ENCODE measurements at places on chromosomes 6 and 20. TPM values are rescaled to one million over a fixed set of nuclear protein-coding genes. Genes with fewer than 3 reads are reported as not detected.

The SLC17A1 gene
- not detected for total RNA-seq

The NKX2-2 gene
- not detected for total RNA-seq

The ABRACL gene
- 3.6 TPM for total RNA-seq

The CFB gene
- total RNA-seq, result 18.9 TPM

The LY86 gene
- 8.3 TPM for total RNA-seq

The HRH3 gene
- total RNA-seq, result not detected

The FNDC1 gene
- total RNA-seq, result 8.2 TPM

The EDN1 gene
- 48.8 TPM for total RNA-seq

DNA sequence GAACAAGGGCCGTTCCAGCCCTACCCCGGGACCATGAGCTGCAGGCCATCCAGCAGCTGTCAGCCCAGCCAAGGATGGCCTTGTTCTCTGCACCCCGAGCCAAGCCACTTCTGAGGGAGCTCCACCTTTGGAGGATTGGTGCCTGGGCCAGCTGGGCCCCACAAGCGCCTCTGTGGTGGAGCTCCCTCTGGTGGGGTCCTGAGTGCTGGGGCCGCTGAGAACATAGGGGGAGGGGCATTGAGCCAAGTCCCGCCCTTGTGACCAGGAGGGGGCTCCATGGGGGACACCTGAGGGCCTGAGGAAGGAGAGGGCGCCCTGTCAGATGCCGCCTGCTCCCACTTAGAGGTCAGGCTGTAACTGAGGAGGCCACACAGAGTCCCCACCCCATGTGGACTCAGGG, 43.2 kb downstream of the YTHDF1 start:
- no peaks in the 10 kb centered on the region for H3K4me1 ChIP-seq
- H3K36me3 ChIP-seq, result no peaks in the 10 kb centered on the region
- no peak overlapping the region for H3K4me3 ChIP-seq
- DNase-seq, result no peak

DNA sequence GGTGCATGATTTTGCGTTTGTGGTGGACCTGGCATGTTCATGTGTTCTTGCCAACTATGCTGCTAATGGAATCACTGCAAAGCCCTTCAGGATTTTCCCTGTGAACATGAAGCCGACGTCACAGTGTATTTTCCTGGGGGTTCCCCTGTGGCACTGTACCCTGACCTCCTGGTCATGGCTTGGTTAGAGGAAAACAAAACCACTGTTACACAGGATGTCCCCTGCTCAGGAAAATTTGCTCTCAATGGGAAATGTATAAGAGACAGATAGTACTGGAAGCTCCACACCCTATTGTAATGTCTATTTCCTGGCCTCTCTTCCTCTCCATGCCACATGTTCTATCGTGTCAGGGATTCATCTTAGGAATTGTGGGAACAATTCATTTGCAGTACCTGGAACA, 19.7 kb downstream of the TSHZ2 start:
- H3K4me3 ChIP-seq, result no peak overlapping the region
- H3K27ac ChIP-seq, result peak overlapping the region; percentile 50
- no peak for DNase-seq

DNA sequence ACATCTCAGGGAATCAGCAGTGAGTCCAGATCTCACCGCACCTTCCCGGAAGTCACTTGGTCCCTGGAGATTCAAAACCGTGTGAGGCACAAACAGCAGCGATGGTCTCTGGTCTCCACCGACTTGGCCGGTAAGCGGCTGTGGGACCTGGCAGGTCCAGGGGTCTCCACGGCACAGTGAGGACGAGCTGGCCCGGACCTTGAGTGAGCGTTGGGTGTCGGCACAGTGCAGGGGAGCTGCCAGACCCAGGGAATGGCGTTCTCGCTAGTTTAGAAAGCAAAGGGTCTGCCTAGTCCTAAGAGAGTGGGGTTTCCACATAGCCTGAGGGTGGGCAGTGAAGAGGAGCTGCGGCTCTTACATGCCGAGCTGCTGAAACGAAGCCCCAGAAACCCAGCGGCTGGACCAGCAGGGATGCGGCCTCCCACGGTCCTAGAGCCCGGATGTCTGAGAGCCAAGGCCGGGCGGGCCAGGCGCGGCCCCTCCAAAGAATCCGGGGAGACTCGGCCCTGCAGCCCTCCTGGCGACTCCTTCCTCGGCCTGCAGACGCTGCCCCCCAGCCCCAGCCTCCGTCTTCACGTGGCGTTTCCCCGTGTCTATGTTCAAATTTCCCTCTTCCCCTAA, 185.0 kb downstream of the ERMARD start:
- no peaks in the 10 kb centered on the region for H3K36me3 ChIP-seq
- peaks cover 24% of the 10 kb centered on the region for H3K4me1 ChIP-seq
- peaks cover 16% of the 10 kb centered on the region for H3K27me3 ChIP-seq
- H3K27ac ChIP-seq, result no peak overlapping the region
- no peak for DNase-seq
- H3K4me3 ChIP-seq, result no peak overlapping the region

DNA sequence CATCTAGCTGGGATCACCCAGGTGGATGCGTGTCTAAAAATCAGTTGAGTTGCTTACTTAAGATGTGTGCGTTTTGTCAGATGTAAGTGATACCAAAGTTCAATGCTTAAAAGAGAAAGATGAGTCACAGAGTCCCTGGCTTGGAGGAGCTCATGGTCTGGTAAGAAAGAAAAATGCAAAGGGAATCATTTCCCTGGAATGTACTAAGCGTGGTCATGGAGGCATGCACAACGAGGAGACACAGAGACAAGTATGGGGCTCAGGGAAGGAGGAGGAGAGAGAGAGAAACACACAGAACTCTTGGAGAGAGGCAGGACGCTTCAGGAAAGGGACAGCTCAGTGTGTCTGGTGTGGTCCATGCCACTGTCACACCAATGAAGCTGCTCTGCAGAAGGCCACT, 186.9 kb upstream of the GMDS start:
- H3K27me3 ChIP-seq, result no peaks in the 10 kb centered on the region
- H3K4me1 ChIP-seq, result no peaks in the 10 kb centered on the region
- no peak for DNase-seq
- peaks cover 21% of the 10 kb centered on the region for H3K36me3 ChIP-seq

DNA sequence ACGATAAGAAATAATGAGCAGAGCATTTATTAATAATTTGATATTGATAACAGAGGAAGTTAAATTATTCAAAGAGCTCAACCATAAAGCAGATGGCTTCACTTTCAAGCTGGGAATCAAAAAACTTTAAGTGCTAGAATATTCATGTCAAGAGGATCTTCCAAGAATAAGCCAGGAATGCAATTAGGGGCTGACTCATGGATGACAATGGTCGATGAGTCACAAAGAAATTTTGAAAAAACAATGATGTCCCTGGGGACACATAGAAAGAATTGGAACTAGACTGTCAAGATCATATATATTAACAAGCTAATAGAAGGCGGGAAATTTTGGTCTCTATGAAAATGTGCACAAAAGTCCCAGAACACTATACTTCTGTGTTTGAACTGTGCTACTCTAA, 304.1 kb downstream of the LAMA2 start:
- H3K4me3 ChIP-seq, result no peak overlapping the region
- H3K36me3 ChIP-seq, result no peaks in the 10 kb centered on the region

DNA sequence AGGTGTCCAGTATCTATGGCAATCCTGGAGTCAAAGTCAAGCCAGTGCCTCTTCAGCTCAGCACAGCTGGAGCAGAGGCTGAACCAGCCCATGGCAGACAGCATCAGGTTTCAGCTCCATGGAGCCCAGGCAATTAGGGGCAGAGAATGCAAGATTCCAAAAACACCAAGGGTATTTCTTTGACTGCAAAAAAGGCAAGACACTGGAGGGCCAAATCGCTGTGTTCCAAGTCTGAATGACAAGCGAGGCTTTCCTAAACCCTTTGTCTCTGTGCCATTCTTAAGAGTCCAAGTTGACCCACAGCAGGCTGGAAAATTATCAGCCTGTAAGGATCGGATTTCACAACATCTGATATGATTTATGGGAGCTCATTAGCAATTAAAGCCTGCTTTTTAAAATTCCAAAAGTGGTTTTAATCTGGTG, 49.7 kb upstream of the TGM3 start:
- H3K36me3 ChIP-seq, result no peaks in the 10 kb centered on the region
- no peaks in the 10 kb centered on the region for H3K27me3 ChIP-seq
- H3K4me1 ChIP-seq, result no peaks in the 10 kb centered on the region
- no peak for DNase-seq
- no peak overlapping the region for H3K27ac ChIP-seq

GRCh38 chr6:46909371-46909770, 12.4 kb downstream of the ADGRF5 start:
- no peaks in the 10 kb centered on the region for H3K27me3 ChIP-seq
- H3K4me3 ChIP-seq, result no peak overlapping the region
- no peaks in the 10 kb centered on the region for H3K36me3 ChIP-seq

DNA sequence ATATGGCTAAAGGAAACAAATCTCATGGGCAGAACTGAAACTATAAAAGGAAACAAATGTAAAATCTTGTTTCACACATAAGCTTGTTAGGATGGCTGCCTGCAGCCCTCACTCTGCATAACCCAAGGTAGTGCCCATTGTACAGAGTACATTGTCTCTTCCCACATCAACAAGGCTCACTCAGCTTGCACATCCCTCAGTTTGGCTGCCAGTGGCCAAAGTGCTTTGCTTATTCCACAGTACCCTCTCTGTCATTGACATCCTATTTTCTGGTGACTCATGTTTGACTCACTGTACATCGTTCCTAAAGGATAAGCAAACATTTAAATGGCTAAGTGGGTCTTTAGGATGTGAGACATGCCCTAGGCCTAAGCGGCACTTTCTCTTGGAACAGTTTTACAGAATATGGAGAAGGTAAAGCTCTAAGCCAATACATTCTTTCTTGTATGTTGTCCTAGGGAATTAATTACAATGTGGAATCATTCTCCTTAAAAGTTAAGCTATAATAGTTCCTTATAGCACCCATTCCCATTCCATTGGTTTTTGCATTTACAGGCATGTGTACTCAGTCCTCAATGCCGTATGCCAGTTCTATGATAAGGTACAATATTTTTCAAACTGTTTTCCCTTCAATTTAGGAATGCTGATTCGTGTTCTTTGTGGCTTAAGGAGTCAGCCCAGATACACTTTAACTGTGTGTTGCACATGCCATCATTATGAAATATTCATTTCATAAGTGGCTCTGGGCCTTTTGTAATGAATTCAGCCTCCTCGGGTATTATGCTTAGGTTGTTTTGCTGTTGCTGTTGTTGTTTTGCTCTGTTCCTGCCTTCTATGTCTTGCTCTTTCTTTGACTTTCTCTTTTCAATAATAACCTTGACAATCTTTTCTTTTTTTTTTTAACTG, 5.5 kb downstream of the ANKEF1 start:
- no peak for DNase-seq
- H3K4me3 ChIP-seq, result no peak overlapping the region
- H3K27ac ChIP-seq, result no peak overlapping the region
- H3K4me1 ChIP-seq, result no peaks in the 10 kb centered on the region
- H3K36me3 ChIP-seq, result no peaks in the 10 kb centered on the region
- no peaks in the 10 kb centered on the region for H3K27me3 ChIP-seq

GRCh38 chr20:50220093-50220893, 29.7 kb downstream of the CEBPB start:
- no peak overlapping the region for H3K4me3 ChIP-seq
- peak overlapping the region; percentile 89 for H3K27ac ChIP-seq
- peaks cover 62% of the 10 kb centered on the region for H3K4me1 ChIP-seq
- H3K27me3 ChIP-seq, result no peaks in the 10 kb centered on the region
- no peak for DNase-seq

- no peaks in the 10 kb centered on the region for H3K4me1 ChIP-seq
- DNase-seq, result no peak
- no peaks in the 10 kb centered on the region for H3K36me3 ChIP-seq
- no peak overlapping the region for H3K27ac ChIP-seq
Observed at GRCh38 chr6:73942592-73943186, 246.7 kb downstream of the CD109 start.

- no peak overlapping the region for H3K27ac ChIP-seq
- H3K4me1 ChIP-seq, result no peaks in the 10 kb centered on the region
- DNase-seq, result no peak
Observed at GRCh38 chr6:160899671-160900430, 91.7 kb upstream of the MAP3K4 start.

DNA sequence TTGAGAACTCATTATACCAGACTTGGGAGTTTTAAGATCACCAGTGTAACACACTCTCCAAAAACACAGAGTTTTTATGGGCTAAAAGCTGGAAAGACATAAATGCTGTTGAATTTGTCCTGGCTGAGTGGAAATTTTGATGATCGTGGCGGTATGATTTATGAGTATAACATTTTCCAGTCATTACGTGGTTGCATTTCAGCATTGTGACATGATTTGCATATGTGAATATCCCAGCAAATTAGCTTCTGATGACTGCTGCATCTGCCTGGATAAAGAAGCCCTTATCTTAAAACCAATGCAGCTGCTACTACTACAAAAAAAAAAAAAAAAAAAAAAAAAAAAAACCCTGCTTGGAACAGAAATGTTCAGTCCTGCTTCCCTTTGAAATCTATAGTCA, 850.9 kb downstream of the TFAP2A start:
- H3K27ac ChIP-seq, result no peak overlapping the region
- no peaks in the 10 kb centered on the region for H3K36me3 ChIP-seq
- H3K4me3 ChIP-seq, result no peak overlapping the region
- DNase-seq, result no peak
- no peaks in the 10 kb centered on the region for H3K27me3 ChIP-seq

- H3K36me3 ChIP-seq, result no peaks in the 10 kb centered on the region
- no peaks in the 10 kb centered on the region for H3K4me1 ChIP-seq
- no peak overlapping the region for H3K27ac ChIP-seq
- H3K4me3 ChIP-seq, result no peak overlapping the region
Observed at GRCh38 chr20:60820918-60821317, 431.1 kb upstream of the CDH4 start.

- no peak for DNase-seq
- no peaks in the 10 kb centered on the region for H3K4me1 ChIP-seq
- H3K36me3 ChIP-seq, result no peaks in the 10 kb centered on the region
- H3K27me3 ChIP-seq, result no peaks in the 10 kb centered on the region
- H3K27ac ChIP-seq, result peak overlapping the region; percentile 40
- no peak overlapping the region for H3K4me3 ChIP-seq
Observed at GRCh38 chr6:129748901-129749748, 39.1 kb upstream of the ARHGAP18 start.

GRCh38 chr6:133353061-133353460, 111.9 kb downstream of the EYA4 start:
- H3K36me3 ChIP-seq, result no peaks in the 10 kb centered on the region
- no peaks in the 10 kb centered on the region for H3K4me1 ChIP-seq
- no peak overlapping the region for H3K4me3 ChIP-seq
- H3K27ac ChIP-seq, result no peak overlapping the region

DNA sequence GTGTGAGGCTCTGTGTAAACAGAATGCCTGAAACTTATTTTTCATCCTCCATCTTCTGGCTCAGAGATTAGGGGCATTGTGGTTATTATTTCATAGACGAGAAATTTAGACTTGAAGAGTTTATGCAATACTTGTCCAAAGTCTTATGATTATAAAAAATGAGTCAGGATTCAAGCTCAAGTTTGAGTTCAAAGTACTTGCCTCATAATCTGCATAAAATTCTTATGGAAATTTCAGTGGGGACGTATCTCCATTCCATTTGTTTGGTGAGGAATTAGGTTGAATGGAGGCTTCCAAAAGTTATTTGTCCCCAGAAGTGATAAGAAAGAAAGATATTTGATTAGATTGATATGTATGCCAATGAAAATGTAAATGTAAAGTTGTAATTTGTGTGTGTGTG, 93.7 kb upstream of the CLVS2 start:
- H3K27me3 ChIP-seq, result no peaks in the 10 kb centered on the region
- H3K36me3 ChIP-seq, result no peaks in the 10 kb centered on the region
- no peak overlapping the region for H3K27ac ChIP-seq
- no peak for DNase-seq
- H3K4me3 ChIP-seq, result no peak overlapping the region

GRCh38 chr6:50249493-50249892, 199.8 kb upstream of the DEFB112 start:
- H3K27me3 ChIP-seq, result no peaks in the 10 kb centered on the region
- H3K27ac ChIP-seq, result no peak overlapping the region
- DNase-seq, result no peak
- H3K36me3 ChIP-seq, result no peaks in the 10 kb centered on the region

GRCh38 chr6:67016921-67017460, 1310.0 kb upstream of the EYS start:
- H3K27me3 ChIP-seq, result no peaks in the 10 kb centered on the region
- H3K4me3 ChIP-seq, result no peak overlapping the region
- no peaks in the 10 kb centered on the region for H3K36me3 ChIP-seq
- no peaks in the 10 kb centered on the region for H3K4me1 ChIP-seq

All from tibial nerve (tissue), 4 donors.